ENCODE measurements at places on chromosomes 6 and 20. TPM values are rescaled to one million over a fixed set of nuclear protein-coding genes. Genes with fewer than 3 reads are reported as not detected.

The ULBP1 gene
- total RNA-seq = not detected

The FRK gene
- total RNA-seq = 8.2 TPM

GRCh38 chr20:62736407-62737071 is 27.9 kb downstream of the NTSR1 start:
- no peak for DNase-seq

- DNase-seq = no peak
Observed at GRCh38 chr6:44556046-44556445, 168.5 kb downstream of the CDC5L start.
